ENCODE measurements at places on chromosomes 11 and 22. TPM values are rescaled to one million over a fixed set of nuclear protein-coding genes. Genes with fewer than 3 reads are reported as not detected.

The MMP13 gene
- total RNA-seq = not detected

The AMOTL1 gene
- total RNA-seq = 10.1 TPM

The ARHGEF12 gene
- total RNA-seq = 48.9 TPM

The CDCA5 gene
- 13.5 TPM for total RNA-seq

The SAAL1 gene
- 12.1 TPM for total RNA-seq

The OR52N4 gene
- not detected for total RNA-seq

The YAP1 gene
- total RNA-seq = 91.8 TPM

The SLC37A2 gene
- total RNA-seq = 5.5 TPM

The SMTNL1 gene
- total RNA-seq = not detected

The GLYATL1B gene
- total RNA-seq = not detected

The IRAG1 gene
- 0.89 TPM for total RNA-seq

Measured in myometrial cell (primary cell).